ENCODE measurements at places on chromosomes 3 and 15.

- no peak for DNase-seq
These were observed 427.9 kb downstream of the WDR72 start for GRCh38 chr15:53331328-53332190.

GRCh38 chr3:45509038-45509767 lies 85.3 kb upstream of the LIMD1 start:
- DNase-seq = no peak

DNA sequence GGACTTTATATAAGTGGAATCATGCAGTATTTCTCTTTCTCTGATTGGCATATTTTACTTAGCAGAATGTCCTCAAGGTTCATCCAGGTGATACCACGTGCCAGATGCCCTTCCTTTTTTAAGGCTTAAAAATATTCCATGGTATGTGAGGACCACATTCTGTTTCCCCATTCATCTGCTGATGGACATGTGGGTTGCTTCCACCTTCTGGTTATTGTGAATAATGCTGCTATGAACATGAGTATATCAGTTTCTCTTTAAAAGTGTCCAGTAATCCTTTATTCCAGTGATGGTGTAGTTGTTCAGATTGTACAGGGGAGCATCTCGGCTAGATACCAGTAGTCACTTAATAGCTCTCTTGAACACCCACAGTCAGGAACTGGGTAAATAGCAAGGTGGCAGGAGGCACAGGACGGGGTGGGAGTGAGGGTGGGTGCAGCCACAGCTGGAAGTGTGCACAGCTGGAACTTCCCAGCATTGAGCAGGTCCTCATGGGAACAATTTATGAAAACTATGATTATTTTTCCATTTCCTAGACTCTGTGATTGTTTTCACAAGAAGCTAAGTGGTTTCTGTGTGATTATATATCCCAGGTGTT lies 50.3 kb upstream of the ATG7 start:
- no peak for DNase-seq

DNA sequence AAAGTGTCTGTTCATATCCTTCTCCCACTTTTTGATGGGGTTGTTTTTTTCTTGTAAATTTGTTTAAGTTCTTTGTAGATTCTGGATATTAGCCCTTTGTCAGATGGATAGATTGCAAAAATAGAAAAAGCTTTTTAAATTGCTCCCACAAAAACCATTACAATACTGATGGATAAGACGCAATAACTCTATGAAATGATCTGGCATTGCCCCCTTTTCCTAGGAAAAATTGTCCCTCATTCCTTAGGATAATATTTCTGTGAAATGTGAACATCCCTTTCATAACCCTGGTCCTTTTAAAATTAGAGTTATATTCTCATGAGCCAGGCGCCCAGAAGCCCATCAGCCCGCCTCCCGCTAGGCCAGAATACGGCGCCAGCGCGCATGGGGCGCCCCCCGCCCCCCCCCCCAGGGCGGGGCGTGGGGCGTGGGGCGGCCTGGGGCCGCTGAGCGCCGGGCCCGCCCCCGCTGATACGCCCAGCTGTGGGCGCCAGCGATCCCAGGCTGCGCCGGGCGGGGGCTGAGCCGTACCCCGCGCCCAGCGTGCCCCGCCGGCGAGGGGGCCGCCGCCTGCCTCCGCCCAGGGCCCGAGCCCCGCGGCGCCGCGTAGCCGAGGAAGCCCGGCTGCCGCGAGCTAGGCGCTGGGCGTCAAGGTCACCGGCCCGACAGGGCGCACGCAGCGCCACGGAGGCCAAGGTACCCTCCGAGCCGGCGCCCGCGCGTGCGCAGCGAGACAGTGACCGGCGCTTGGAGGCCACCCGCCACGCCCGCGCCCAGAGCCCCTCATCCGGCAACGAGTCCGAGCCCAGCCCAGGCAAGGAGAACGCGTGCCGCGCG lies 11.1 kb upstream of the ROPN1B start:
- DNase-seq = no peak

GRCh38 chr15:88701561-88702095 lies 62.8 kb downstream of the ISG20 start:
- DNase-seq = no peak

DNA sequence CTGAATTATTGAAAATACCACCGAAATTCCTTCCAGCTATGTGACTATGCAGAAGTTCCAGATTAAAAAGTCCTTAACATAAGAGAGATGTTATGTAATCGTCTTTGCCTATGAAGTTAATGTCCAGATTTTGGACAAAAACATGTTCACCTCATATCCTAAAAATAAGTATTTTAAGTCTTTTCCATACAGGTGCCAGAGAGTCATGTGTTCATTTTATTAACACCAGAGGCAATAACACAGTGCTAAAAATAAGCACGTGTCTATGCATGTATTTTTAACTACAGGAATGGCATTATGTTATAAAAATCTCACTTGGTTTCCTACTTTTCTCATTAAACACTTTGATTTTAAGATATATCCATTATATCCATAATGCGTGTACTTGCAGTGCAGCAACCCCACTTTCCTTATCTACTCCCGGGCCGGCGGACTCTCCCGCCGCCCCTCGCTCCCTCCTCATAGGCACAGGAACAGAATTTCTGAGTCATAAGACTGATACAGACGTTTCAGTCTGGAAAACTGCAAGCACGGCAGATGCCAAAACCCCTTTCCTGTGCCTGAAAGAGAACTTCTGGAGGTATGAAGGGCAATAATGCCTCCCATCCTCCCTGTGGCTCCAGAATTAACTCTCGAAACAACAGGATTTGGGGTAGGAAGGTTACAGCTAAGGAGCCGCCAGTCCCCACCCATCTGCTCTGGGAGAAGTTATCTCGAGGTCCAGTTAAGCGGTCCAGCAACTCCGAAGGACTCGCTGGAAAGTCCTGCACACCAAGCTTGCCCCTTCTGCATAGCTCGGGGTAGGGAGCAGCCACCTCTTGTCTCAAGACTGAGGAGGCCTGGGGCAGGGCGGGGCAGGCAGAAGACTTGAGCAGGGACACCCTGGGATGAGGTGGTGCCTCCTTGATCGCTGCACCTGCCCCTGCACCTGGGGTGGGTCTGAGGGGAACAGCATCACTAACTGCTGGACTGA lies 22.3 kb upstream of the PSTPIP1 start:
- no peak for DNase-seq

GRCh38 chr15:79674124-79674465 lies 222.7 kb downstream of the MTHFS start:
- DNase-seq = no peak

DNA sequence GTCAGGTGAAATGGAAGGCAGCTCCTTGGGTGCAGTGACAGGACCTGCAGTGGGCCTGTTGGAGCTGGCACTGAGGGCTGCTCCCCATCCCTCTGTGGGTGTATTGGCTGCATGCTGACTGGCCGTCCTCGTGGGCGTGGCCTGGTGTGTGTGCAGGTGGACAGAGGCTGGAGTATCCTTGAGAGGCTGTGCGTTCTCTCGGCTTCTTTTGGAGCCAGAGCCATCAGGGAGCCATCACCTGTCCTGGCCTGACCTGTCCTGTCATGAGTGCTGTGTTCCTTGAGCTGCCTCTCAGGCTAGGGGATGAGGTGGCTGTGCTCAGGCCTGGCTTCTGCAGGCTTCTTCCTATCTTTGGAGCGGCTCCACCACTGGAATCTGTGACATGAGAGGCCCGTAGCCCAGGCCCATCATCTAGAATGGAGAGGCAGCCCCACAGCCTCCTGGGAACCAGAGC lies 61.5 kb downstream of the APBA2 start:
- no peak for DNase-seq

DNA sequence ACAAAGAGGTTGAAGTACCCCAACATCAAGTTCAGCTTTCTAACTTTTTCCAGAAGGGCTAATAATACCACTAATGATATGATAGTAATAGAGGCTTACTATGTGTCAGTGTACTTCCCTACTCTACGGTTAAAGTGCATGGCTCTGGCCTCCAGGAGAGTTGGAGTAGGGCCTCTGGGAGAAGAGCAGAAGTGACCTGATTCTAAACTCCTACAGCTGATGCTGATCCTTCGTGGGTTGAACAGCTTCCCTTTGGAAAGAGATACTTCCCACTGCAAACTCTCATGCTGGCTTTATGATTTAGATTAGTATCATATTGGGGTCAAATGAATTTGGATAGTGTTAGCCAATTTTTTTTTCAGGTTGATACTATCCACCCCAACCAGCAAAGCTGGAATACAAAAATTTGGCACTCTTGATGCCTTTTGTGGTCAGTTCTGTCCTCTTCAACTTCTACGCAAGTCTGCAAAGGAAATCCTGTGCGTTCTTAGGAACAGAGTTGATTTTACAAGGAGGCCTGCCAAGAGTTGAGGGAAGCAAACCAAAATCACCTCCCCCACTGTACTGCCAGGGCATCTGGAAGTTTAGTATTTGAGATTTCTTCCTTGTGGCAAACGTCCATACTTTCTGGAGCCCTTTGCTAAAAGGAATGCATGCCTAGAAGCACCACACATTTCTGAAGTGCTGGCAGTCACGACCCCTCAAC lies 17.8 kb downstream of the TMEM212 start:
- DNase-seq = no peak

DNA sequence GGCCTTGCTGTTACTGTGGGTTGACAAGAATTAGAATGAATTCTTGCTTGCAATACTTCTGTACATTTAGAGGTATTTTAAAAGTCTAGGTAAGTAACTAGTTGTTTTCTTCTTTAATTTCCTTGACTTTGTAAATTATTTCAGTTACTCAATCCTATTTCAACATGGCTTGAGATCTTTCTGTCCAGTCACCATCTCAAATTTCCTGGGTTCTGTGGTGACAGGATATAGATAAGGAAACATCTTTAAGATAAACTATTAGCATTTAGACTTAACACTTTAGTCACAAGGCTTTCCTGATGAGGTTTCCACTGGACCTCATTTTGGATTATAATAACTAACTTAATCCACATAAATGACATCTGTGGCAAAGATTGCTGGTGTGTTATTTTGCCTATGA lies 195.9 kb upstream of the DPH6 start:
- DNase-seq = no peak

- DNase-seq = no peak
These were observed 141.8 kb upstream of the BNIP2 start for GRCh38 chr15:59830873-59831272.

DNA sequence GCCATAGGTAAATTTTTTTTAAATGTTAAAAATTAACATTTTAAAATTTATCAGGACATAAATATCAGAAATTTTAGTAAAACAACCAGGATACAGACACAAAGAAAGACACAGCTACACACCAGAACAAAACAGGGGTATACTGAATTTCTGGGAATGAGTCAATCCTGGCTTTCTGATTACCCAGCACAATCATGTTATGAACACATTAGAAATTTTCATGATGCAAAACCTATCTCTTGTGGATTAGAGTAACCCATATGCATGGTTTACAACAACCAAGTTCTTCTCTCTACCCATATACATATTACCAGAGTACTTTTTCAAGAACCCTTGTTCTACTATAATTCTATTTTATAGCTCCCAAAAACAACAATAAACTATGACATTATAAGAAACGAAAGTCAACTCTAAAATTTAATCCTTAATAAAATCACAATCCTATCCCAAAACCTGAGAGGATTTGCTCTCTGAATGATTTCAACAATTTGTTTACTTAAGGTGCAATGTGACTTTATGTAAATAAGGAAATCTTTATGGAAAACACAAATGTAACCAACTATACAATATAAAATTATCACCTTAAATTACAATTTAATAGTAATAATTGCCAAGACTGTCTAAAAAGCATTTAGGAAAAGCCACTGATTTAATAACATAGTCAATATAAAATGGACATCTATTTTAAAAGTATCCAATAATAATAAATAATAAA lies 184.5 kb downstream of the TBC1D5 start:
- DNase-seq = no peak

DNA sequence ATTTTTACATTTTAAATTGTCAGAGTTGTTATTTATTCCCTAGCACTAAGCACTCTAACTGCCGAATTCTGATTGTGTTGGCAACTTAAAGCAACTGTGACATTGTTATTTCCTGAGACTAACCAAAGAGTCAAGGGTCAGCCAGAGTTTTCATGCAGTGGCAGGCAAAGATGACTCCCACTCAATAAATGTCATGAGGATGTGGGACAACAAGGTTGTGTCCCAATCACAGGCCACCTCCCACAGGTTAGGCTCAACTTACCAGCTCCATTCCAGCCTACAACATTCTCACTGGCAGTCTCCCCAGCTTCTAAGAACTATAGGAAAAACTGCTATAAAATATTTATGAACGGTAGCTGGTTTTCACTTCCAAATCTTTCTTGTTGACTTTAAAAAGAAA lies 80.1 kb downstream of the RSL24D1 start:
- DNase-seq = no peak

- no peak for DNase-seq
These were observed 125.0 kb downstream of the PDZRN3 start for GRCh38 chr3:73499787-73500186.

- no peak for DNase-seq
These were observed 189.8 kb downstream of the MBNL1 start for GRCh38 chr3:152458376-152459117.

GRCh38 chr15:70088887-70089691 lies 8.6 kb downstream of the TLE3 start:
- no peak for DNase-seq

- no peak for DNase-seq
These were observed 450.5 kb upstream of the TPRG1 start for GRCh38 chr3:188721312-188721711.

- no peak for DNase-seq
These were observed 182.8 kb downstream of the TLE3 start for GRCh38 chr15:69914960-69915359.

DNA sequence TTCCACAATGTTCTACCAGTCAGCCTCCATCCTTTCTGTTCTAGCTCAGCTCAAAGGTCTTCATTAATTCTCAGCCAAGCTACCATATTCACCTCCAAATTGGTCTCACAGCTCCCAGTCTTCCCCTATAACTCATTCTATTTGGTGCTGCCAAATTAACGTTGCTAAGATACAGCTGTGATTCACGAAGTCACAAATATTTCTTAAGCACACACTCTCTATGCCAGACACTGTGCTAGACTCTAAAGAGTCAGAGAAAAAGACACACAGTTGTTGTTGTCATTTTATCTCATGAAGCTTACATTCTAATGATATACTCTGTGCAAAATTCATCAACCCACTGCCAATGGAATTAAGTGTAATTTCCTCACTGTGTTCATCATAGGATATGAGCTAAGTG lies 102.8 kb downstream of the FRMD5 start:
- no peak for DNase-seq

DNA sequence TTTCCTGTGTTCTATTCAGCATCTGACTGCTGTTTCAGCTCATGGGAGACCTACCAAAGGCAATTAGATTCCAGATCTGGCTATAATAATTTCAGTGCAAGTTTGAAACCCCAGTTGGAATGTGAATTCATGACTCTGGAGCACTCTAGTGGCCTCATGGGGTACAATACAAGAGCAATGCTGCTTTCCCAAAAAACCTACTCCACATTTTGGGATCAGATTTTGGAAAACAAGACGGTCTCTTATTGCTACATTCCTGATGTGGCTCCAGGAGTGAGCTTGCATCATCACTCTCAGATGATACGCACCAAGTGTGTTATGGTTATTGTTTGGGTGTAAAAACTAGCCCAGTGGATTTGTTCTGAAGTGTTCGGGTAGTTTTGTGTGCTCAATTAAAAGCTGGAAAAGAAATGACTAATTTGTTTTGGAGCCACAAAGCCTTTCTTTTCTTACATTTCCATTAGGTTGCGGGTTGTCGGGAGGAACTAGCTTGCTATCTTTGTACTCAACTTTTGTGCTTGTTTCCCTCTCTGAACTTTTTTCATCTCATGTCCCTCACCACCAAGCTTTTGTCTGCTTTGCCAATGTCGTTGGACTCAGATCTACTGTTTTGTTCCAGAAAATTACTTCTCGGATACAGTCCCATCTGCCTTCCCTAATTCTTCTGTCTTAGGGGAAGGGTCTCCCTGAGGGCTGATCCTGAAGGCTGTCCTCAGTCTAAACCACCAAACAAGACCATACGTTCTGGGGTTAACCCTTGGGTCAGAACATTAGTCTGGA lies 272.1 kb downstream of the BBX start:
- DNase-seq = no peak

- DNase-seq = no peak
These were observed 61.9 kb upstream of the NR2F2 start for GRCh38 chr15:96268442-96269204.
